ENCODE measurements at places on chromosomes 1 and 21.

GRCh38 chr21:43206231-43207042 lies 37.6 kb downstream of the CRYAA start:
- DNase-seq, result no peak

DNA sequence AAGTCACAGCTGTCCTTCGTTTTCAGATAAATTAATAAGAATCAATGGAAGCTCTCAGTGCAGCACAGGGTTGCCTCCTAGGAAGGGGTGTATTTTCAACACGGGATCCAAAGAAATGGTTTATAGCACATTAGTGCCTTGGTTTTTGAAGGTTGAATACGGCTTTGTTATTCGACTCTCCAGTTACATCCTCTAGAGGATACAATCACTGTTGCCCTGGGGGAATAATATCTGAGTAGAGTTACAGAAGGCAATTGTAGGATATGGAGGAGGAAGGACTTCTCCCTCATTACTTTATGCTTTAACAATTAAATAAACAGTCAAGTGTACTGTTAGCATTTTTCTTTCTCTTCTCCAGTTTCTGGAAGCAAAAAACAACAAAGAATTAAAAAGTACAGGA lies 14.3 kb upstream of the ZNF326 start:
- no peak for DNase-seq

DNA sequence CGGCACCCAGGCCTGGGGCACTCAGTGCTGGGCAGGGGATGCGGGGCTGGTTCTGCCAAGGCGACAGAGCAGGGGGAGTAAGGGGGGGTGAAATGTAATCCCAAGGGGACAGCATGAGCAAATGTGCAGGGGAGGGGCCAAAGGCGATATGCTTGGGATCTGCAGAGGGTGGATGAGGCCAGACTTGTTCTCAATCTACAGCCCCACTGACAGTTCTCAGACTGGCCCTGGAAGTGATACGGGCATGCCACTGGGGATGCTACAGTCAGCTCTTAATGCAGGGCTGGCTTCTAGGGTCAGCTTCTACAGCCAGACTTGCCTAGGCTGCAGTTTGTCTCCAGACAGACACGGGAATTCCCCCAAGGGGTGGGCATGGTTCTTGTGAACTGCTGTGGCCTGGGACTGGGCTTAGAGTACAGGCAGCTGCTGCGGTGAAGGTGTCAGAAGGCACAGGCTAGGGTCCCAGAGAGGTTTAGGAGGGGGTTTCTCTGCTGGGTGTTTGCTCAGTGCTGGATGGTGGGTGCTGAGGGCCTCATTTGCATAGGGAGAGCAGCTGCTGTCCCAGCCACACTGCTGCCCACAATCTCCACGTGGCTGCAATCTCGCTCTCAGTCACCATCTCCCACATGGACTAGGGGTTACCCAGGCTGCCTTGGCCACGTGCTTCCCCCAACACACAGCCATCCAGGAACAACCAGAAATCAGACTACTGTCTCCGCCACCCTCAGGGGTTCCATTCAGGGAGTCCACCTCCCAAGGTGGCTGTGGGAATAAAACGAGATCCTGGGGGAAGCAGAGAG lies 190.1 kb downstream of the HIVEP3 start:
- no peak for DNase-seq

DNA sequence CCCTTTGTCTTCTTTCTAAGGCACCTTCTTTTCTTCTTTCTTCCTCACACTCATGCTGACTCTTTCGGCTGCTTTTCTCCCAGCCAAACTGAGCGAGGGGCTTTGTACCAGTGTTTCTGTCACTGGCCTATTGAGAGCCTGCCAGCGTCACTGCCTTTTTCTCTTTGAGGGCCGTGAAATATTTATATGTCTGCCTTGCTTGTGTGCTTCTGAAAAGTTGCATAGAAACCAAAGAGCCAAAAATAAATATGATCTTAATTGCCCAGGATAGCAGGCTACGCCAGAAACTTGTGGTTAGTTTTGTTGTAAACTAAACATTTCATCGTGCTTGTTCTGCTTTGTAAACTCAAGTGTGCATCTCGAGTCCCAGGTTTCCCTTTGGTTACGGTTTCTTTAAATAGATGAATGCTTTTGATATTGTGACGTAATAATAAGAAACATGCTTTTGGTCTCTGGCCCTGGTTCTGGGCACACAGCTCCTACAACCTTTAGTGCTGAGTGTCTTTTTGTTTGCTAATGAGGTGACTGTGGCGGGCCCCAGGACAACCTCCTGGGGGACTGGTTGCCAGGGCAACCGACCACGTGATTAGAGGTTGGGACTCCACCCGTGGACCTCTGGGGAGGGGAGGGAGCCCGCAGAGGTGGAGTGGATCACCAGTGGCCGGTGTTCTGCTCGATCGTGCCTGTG lies 10.8 kb downstream of the SLC37A1 start:
- no peak for DNase-seq

DNA sequence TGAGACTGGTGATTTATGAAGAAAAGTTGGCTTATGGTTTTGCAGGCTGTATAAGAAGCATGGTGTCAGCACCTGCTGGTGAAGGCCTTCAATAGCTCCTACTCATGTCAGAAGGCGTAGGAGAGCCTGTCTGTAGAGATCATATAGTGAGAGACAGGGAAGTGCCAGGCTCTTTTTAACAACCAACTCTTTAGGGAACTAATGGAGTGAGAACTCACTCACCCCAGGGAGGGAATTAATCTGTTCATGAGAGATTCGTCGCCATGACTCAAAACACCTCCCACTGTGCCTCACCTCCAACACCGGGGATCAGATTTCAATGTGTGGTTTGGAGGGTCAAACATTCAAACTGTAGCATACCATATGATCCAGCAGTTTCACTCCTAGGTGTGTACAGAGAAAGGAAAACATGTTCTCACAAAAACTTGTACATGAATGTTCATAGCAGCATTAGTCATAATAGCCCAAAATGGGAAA lies 72.6 kb downstream of the TTC3 start:
- DNase-seq, result no peak

- DNase-seq, result no peak
Measured at GRCh38 chr1:175572932-175573868, 170.2 kb downstream of the TNR start.

- no peak for DNase-seq
Measured at GRCh38 chr1:151807766-151808165, 2.5 kb upstream of the LINGO4 start.

GRCh38 chr1:69305621-69306020 lies 262.1 kb upstream of the LRRC7 start:
- no peak for DNase-seq

GRCh38 chr1:8598060-8598724 lies 219.2 kb downstream of the RERE start:
- no peak for DNase-seq
